ENCODE measurements at places on chromosomes 13 and 19. TPM values are rescaled to one million over a fixed set of nuclear protein-coding genes. Genes with fewer than 3 reads are reported as not detected.

DNA sequence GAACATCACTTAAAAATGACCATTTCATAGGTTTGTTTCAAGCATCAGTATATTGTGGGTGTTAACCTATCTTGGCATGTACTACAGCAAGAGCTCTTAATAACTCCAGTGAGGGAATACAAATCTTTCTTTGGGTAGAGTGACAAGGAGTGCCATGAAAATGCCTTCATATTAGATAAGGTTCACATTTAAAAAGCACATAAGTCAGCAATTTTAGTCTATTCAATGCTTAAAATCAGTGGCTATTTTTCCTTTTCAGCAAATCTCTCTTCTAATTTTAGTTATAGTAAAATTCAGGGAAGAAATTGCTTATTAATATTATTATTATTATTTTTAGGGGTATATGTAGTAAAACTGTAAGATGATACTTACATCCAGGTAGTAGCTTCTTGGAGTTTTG is 291.1 kb downstream of the GPC6 start:
- no peaks in the 10 kb centered on the region for H3K4me1 ChIP-seq
- H3K4me3 ChIP-seq: no peak overlapping the region
- H3K27ac ChIP-seq: no peak overlapping the region
- DNase-seq: no peak
- H3K36me3 ChIP-seq: no peaks in the 10 kb centered on the region

GRCh38 chr13:33466262-33466661 is 180.7 kb upstream of the STARD13 start:
- no peak for DNase-seq
- no peak overlapping the region for H3K27ac ChIP-seq
- H3K4me1 ChIP-seq: no peaks in the 10 kb centered on the region
- H3K4me3 ChIP-seq: no peak overlapping the region

- H3K27ac ChIP-seq: no peak overlapping the region
- DNase-seq: peak; percentile 68
- H3K27me3 ChIP-seq: no peaks in the 10 kb centered on the region
- no peak overlapping the region for H3K4me3 ChIP-seq
Observed at GRCh38 chr19:52237771-52238400, 31.5 kb upstream of the ZNF766 start.

- no peak overlapping the region for H3K4me3 ChIP-seq
- no peaks in the 10 kb centered on the region for H3K4me1 ChIP-seq
- H3K27ac ChIP-seq: no peak overlapping the region
- no peaks in the 10 kb centered on the region for H3K36me3 ChIP-seq
Observed at GRCh38 chr13:77985866-77986636, 67.4 kb upstream of the EDNRB start.

The CBARP gene
- polyA plus RNA-seq: 1.5 TPM

The CD79A gene
- polyA plus RNA-seq: 3.6 TPM

The FAM124A gene
- polyA plus RNA-seq: 3.4 TPM

The PCDH9 gene
- 2.3 TPM for polyA plus RNA-seq

The SCEL gene
- polyA plus RNA-seq: 2.5 TPM

Measured in testis (tissue), 5 donors.